Airway epithelial cell (primary cell): ENCODE measurements at places on chromosomes 12 and 14. TPM values are rescaled to one million over a fixed set of nuclear protein-coding genes. Genes with fewer than 3 reads are reported as not detected.

SLCO1B1 gene
- not detected in 2 replicates for total RNA-seq

ALDH2 gene
- 30.5 and 31.1 TPM in 2 replicates for total RNA-seq

CLEC1B gene
- total RNA-seq, result not detected in 2 replicates

TESPA1 gene
- total RNA-seq, result not detected in 2 replicates

TMEM120B gene
- 4.2 and 7.4 TPM in 2 replicates for total RNA-seq

HHIPL1 gene
- 0.37 and 0.42 TPM in 2 replicates for total RNA-seq

STK38L gene
- 33.6 and 38.9 TPM in 2 replicates for total RNA-seq

GLT8D2 gene
- 1.5 and 1.6 TPM in 2 replicates for total RNA-seq

KLRC1 gene
- total RNA-seq, result 0.98 TPM in 1 of 2 replicates, not detected in the other

PARP2 gene
- 11.1 and 12.9 TPM in 2 replicates for total RNA-seq

EIF2S3B gene
- total RNA-seq, result 0.09 and 0.42 TPM in 2 replicates

TMEM179 gene
- 0.49 TPM in 1 of 2 replicates, not detected in the other for total RNA-seq
